ENCODE measurements at places on chromosomes 3 and 15. TPM values are rescaled to one million over a fixed set of nuclear protein-coding genes. Genes with fewer than 3 reads are reported as not detected.

Gene ACVR2B
- 5.4 TPM for total RNA-seq

Gene LRCH3
- 33.5 TPM for total RNA-seq

Gene BCHE
- total RNA-seq, result 1.6 TPM

Gene PPP2R3A
- 10.9 TPM for total RNA-seq

Gene LRRC31
- total RNA-seq, result 42.0 TPM

Gene GOLGA8G
- total RNA-seq, result not detected

Gene SNX22
- 0.29 TPM for total RNA-seq

Gene HIGD1A
- total RNA-seq, result 224 TPM

Gene HCN4
- 0.08 TPM for total RNA-seq

Gene CRTC3
- total RNA-seq, result 24.2 TPM

Gene ACAD9
- total RNA-seq, result 32.0 TPM

Gene SERPINI2
- 0.40 TPM for total RNA-seq

Gene EBLN2
- 4.0 TPM for total RNA-seq

Gene FBXL22
- 4.4 TPM for total RNA-seq

Gene IQCB1
- total RNA-seq, result 12.5 TPM

- DNase-seq, result peak; percentile 93
These were observed 30.6 kb downstream of the CMTM7 start for GRCh38 chr3:32421991-32422859.

GRCh38 chr15:99613887-99614647 is 48.3 kb downstream of the MEF2A start:
- DNase-seq, result peak; percentile 27

DNA sequence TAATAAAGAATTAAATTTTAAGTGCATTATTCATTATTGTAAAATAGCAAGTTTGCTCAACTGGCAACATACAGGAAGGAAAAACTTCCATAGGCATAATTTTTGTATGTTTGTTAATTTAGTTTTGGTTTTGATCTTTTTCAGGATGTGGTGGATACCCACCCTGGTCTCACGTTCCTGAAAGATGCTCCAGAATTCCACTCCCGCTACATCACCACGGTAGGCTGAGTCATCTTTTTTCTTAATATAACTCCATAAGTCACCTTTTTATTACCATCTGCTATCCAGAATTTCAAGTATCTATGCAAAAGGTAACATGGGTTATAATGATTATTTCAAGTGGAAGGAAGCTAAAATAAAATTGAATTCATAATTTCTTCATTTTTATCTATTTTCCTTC is 104.8 kb downstream of the PPP2R3A start:
- DNase-seq, result no peak

- DNase-seq, result no peak
These were observed 13.4 kb downstream of the ITPR1 start for GRCh38 chr3:4506559-4507023.

DNA sequence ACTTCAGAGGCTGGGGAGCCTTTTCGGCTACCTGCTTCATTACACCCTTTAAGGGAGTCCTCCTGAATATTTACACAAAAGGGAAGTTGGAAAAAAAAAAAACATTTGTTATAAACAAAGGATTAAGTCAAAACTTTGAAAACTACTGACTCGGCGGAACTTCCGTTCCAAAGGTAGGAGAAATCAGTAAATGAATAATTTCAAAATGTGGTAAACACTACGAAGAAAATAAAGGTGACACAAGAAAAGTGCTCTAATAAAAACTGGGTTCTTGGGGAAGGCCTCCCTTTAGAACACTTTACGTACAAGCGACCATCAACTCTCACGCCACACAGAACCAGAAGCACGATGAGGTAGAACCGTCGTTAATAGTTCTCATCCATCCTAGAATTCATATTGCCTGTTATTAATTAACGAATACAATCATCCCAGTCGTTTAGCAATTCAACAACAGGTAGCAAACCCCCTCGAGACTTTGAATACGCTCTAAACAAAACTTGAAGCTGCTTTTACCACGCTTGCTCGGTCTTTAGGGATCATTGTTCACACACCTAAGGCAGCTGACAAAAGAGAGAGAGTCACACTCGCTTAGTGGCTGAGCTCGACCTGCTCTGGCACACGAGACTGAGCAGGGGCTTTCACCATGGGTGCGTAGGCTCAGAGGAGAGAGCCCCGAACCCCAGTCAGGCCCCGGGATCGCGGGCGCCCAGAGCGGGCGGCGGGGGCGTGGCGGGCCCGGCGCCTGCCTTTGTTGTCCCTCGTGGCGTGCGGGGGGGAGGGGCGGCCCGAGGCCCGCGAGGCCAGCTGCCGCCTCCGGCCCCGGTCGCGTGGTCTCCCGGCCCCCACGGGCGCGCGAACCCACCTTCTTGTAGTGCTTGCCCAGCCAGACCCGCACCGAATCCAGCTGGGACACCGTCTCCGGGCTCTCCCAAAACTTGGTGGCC is 680 bp downstream of the SMARCC1 start:
- peak; percentile 81 for DNase-seq

GRCh38 chr3:64295594-64295993 is 70.3 kb upstream of the PRICKLE2 start:
- DNase-seq, result no peak

- no peak for DNase-seq
These were observed 368.2 kb downstream of the PTPRG start for GRCh38 chr3:61929617-61930016.

- no peak for DNase-seq
These were observed 58.7 kb downstream of the PGPEP1L start for GRCh38 chr15:98948941-98949340.

DNA sequence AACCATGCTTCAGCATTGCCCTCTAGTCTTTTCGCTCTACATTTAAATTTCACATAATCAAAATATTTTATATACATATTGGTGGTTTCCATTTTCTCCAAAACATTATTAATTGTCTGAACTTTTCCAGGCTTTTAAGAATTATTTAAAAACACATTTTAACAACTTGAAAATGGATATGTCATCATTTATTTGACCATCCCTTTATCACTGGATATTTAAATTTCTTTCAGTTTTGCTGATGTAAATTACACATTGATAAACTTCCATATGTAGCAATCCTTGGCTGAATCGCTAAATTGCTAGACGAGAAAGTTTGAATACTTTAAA is 146.0 kb downstream of the ATP10A start:
- no peak for DNase-seq

DNA sequence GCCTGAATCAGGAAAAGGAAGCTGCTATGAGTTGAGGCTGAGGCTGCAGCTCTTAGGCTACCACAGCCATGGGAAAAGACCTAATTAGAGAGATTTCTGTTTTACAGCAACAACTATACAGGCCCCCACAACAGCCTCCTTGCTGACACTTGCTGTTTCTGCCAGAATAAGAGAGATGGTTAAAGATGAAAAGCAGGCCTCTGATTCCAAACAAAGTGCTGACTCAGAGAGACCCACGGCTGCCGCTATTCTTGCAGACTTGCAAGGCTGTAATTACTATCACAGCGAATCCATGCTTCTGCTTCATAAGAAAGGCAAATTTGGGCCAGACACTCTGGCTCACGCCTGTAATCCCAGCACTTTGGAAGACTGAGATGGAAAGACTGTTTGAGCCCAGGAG is 41.8 kb downstream of the MCF2L2 start:
- DNase-seq, result no peak

- DNase-seq, result no peak
These were observed 6.7 kb downstream of the SUMF1 start for GRCh38 chr3:4460334-4460733.

- no peak for DNase-seq
These were observed 135.8 kb upstream of the ANKRD28 start for GRCh38 chr3:15933439-15934139.

- DNase-seq, result peak; percentile 58
These were observed 324.5 kb downstream of the TBL1XR1 start for GRCh38 chr3:176872771-176873209.

DNA sequence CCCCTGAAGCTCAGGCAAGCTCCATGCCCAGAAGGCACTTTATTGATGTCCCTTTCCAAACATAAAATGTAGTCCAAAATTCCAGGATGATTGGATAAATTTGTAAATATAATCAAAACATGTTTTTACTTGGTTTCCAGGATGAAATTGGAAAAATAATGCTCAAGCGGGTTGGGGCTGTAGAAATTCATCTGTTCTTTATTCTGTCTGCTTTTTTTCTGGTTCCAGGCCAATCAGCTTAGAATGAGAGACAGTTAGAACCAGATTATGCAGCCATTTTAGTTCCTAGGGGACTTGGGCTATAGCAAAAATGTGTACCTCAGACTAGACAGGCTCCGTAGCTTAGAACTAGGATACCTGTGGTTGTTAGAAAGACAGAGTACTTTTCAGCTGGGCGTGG is 450.8 kb downstream of the MCTP2 start:
- no peak for DNase-seq

- no peak for DNase-seq
These were observed 6.6 kb downstream of the RBP1 start for GRCh38 chr3:139532976-139533375.

DNA sequence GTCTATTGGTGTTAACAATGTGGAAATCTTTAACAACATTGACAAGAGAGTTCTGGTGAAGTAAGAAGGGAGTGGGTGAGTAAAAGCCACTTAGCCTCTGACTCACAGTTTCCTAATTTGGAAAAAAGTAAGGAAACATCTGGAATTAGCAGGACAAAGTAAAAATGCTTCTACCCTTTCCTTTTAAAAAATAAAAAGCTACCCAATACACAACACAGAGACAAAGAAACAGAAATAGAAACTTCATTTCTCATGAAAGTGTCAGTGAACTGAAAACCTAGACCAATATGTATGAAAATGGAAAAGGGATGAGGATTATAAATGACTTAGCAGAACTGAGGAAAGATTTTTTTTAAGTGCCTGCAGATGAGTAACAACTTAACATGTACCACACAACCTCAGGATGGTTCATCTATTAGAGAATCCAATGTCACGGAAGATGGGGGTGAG is 65.4 kb downstream of the SSR3 start:
- DNase-seq, result no peak

DNA sequence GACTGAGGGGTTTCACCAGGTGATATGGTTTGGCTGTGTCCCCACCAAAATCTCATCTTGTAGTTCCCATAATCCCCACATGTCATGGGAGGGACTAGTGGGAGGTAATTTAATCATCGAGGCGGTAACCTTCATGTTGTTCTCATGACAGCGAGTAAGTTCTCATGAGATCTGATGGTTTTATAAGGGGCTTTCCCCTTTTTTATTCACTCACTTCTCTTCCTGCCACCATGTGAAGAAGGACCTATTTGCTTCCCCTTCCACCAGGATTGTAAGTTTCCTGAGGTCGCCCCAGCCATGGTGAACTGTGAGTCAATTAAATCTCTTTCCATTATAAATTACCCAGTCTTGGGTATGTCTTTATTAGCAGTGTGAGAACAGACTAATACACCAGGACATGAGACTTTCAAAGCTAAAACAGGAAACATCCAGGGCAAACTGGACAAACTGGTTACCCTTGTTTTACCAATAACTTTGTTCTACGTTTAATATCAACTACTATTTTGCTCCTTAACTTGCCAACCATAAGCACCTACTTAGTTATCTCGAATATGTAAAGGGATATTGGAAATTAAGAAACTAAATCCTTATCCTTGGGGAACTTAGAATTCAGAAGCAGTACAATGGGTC is 98.2 kb downstream of the MYH15 start:
- DNase-seq, result no peak

DNA sequence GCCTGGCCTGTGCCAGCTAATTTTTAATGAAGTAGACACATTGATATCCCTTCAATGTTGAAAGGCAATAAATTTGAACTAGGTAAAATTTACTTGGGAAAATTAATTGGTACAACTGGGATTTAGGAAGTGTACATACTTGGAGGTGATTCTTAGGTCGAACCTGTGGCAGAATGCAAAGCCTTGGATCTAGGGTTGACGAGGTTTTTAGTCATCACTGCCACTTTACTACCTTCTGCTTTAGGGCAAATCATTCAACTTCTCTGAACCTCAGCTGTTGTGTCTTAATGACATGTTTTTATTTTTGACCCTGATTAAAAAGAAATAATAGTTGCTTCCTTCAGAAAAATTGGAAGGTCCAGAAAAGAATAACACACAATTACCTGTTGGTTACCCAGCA is 2.5 kb downstream of the APPL1 start:
- no peak for DNase-seq

GRCh38 chr15:47726399-47726823 is 9.1 kb downstream of the SEMA6D start:
- no peak for DNase-seq

- DNase-seq, result no peak
These were observed 17.3 kb downstream of the MESD start for GRCh38 chr15:80972276-80972675.

DNA sequence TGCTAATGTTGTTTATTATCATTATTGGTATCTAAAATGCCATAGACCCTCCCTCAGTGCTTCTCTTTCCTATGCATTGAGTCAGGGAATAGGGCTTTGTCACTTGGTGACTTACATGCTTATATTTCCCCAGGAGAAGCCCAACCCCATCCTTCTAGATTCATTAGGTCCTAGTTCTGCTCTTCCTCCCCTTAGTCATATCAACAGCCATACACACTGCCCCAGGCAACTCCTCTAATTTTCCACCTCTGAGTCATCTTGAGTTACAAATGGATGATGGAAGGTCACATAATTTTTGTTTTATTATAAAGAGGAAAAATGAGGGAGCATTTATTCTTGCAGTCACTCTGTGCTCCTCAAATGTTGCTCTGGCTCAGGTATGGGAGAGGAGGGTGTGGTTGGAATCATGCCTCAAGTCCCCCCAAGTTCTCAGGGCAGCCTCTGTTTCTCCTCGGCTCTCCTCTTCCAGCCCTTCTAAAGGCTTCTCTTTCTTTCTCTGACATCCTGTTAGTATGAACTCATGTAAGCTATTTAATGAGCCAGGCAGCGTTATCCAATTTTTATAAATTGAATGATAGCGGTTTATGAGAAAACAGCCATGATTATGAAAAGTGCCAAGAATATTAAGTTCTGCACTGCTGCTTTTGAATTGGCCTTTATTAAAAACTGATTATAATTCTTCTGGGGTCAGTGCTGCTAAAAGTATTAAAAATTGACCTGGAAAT is 45.6 kb upstream of the FSTL1 start:
- DNase-seq, result no peak

- no peak for DNase-seq
These were observed 726.8 kb downstream of the NAALADL2 start for GRCh38 chr3:175585898-175586297.

- no peak for DNase-seq
These were observed 8.1 kb upstream of the MINDY4B start for GRCh38 chr3:150913133-150913922.

DNA sequence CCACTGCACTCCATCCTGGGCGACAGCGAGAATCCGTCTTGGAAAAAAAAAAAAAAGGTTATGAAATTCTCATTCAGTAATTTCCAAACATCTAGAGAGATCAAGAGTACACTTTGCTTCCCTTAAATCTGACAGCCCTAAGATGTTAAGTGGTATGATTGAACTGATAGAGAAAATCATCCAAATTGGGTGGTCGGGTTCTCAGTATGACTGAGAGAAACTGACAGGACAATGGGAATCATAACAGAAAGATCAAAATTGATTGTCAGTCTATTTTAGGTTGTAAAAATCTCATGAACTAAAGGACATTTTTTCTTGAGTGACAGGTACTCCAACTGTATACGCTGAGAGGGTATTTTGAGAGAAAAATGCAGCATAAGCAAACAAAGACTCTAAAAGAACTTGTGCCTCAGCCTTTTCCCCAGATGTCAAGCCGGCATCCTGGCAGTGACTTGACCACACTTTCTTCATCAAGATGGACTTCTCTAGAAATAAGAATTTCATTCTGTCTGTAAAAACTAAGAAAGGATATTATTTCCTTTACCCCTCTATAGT is 65.8 kb downstream of the MYO5A start:
- no peak for DNase-seq

All from colonic mucosa (tissue), 4 donors.